ENCODE measurements at places on chromosomes 5 and 9.

DNA sequence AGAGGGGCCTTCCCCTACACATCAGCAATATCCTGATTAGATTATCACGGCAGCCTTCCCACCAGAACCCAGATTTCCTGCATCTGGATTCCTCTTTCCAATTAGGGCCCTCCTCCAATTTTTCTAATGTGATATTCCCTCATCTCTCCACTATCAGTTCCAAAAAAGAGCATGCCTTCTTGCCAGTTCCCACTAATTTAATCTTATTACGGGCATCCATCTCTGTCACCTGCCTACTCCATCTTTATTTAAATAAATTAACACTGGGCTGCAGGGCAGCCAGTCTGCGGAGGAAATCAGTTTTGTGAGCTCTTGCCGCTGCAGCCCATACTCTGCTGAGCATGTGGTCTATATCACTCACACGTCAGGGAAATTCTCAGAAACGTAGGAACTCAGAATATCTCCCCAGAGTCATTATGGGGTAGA lies 16.6 kb upstream of the FBP2 start:
- no peaks in the 10 kb centered on the region for H3K4me1 ChIP-seq
- H3K36me3 ChIP-seq, result no peaks in the 10 kb centered on the region
- no peak overlapping the region for H3K4me3 ChIP-seq
- H3K27me3 ChIP-seq, result peaks cover 5% of the 10 kb centered on the region
- DNase-seq, result no peak

DNA sequence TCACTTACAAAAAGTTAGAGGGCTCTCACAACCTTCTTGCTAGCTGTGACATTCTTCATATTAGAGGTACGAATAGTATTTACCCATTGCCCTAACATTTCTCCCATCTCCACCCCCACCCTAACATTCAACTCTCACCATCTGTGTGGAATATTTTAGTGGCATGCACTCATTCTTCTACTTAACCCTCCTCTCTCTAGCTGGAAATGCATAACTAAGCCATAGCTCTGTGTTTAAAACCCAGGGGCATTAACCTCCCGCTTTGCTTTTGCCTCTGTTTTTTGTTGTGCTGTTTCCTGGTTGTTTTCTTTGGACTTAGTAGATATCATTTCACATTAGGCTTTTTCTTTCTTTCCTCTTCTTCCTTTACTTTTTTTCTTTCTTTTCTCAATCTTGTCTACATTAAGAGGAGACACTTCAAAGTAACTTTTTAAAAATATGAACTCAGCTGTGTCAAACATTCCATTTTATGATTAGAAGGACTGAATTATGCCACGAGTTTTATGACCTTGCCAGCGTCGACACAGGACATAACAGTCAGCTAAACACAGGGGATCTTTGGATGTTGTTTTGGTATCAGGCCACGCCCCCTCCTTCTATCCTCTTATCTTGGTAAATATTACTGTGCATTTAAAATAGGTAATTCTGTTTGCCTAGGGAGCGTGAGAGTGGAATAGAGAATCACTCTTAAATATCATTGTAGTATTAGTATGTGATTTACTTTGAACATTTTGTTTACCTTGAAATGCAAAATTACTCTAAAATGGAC lies 236.0 kb downstream of the CD180 start:
- H3K4me3 ChIP-seq, result peak overlapping the region; percentile 5
- H3K4me1 ChIP-seq, result peaks cover 31% of the 10 kb centered on the region
- no peak overlapping the region for H3K27ac ChIP-seq
- no peak for DNase-seq

GRCh38 chr9:17075758-17076485 lies 58.9 kb upstream of the CNTLN start:
- H3K27me3 ChIP-seq, result no peaks in the 10 kb centered on the region

- H3K4me1 ChIP-seq, result peaks cover 19% of the 10 kb centered on the region
- no peak overlapping the region for H3K27ac ChIP-seq
- DNase-seq, result no peak
- H3K36me3 ChIP-seq, result no peaks in the 10 kb centered on the region
- H3K4me3 ChIP-seq, result no peak overlapping the region
- no peaks in the 10 kb centered on the region for H3K27me3 ChIP-seq
Observed at GRCh38 chr9:3862561-3862960, 336.8 kb upstream of the RFX3 start.

DNA sequence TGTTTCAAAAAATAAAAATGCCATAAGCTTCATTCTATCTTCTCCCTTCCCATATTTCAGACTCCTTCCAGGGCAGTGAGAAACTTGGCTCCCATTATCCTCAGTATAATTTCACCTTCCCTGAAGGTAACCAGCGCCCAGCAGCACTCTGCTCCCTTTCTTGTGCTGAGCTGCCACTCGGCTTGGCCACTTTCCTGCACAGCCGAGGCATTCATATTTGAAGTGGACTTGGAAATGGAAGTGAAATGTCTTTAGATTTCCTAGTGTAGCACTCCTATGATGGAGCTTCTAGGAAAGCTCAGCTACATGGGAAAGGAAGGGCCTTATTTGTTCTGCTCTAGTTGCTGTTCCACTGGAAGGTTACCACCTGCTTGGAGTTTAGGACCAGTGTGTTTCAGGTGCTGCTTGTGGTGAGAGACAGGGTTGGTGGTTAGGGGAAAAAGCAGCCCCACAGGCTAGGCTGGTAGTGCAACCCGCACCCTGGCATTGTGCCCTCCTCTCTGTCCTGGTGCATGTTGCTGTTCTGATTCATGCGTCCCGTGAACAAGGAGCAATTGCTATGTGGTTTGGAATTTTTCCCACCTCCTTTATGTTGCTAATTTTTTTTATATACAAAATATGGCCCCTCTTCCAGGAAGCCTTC lies 53.8 kb downstream of the RAD23B start:
- peak; percentile 45 for DNase-seq
- peaks cover 22% of the 10 kb centered on the region for H3K36me3 ChIP-seq
- peak overlapping the region; percentile 50 for H3K27ac ChIP-seq
- H3K4me1 ChIP-seq, result peaks cover 35% of the 10 kb centered on the region
- H3K4me3 ChIP-seq, result no peak overlapping the region
- no peaks in the 10 kb centered on the region for H3K27me3 ChIP-seq

GRCh38 chr5:133311176-133311575 lies 259.4 kb downstream of the HSPA4 start:
- H3K4me1 ChIP-seq, result no peaks in the 10 kb centered on the region
- no peak overlapping the region for H3K27ac ChIP-seq
- H3K27me3 ChIP-seq, result no peaks in the 10 kb centered on the region
- H3K36me3 ChIP-seq, result no peaks in the 10 kb centered on the region
- no peak for DNase-seq
- H3K4me3 ChIP-seq, result no peak overlapping the region

DNA sequence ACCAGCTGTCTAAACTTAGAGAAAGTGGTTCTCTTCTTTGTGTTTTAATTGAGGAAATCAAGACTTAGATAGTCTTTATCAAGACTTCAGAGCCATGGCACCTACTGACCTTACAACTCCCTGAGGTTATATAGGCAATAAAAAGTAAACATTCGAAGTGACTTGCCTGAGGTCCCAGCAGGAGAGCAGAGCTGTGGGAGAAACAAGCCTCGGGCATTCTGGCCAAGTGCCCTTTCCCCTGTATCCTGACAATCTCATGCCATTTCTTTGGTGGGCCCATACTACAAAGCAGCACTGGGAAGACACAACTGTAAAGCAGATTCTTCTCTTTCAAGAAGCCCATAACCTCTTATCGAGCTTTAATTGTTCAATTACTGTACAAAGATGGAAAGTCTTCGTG lies 23.1 kb downstream of the FREM1 start:
- DNase-seq, result no peak
- no peak overlapping the region for H3K27ac ChIP-seq
- H3K36me3 ChIP-seq, result no peaks in the 10 kb centered on the region
- no peaks in the 10 kb centered on the region for H3K4me1 ChIP-seq

DNA sequence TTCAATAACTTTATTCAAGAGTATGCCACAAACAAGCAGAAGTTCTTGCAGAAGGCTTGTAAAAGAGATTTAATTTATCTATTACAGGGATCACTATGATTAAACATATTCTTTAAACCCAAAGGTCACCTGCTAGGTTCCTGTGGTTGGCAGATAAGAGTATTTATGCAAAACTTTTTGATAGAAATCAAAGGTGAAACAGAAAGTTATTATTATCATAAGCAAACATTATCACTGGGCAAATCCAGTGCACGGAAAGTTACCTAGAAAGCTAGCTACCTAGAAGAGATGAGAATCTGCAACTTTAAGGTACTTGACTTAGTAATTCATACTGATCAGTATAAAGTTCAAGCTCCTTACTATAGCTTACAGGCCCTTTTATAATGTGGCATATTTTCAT lies 3.2 kb downstream of the STARD4 start:
- H3K27ac ChIP-seq, result no peak overlapping the region
- peak overlapping the region; percentile 92 for H3K4me3 ChIP-seq
- DNase-seq, result no peak
- no peaks in the 10 kb centered on the region for H3K36me3 ChIP-seq
- H3K27me3 ChIP-seq, result no peaks in the 10 kb centered on the region

- peaks cover 5% of the 10 kb centered on the region for H3K27me3 ChIP-seq
- no peak overlapping the region for H3K4me3 ChIP-seq
- H3K36me3 ChIP-seq, result no peaks in the 10 kb centered on the region
- no peak overlapping the region for H3K27ac ChIP-seq
- no peak for DNase-seq
Observed at GRCh38 chr5:142086229-142086628, 22.4 kb upstream of the NDFIP1 start.

DNA sequence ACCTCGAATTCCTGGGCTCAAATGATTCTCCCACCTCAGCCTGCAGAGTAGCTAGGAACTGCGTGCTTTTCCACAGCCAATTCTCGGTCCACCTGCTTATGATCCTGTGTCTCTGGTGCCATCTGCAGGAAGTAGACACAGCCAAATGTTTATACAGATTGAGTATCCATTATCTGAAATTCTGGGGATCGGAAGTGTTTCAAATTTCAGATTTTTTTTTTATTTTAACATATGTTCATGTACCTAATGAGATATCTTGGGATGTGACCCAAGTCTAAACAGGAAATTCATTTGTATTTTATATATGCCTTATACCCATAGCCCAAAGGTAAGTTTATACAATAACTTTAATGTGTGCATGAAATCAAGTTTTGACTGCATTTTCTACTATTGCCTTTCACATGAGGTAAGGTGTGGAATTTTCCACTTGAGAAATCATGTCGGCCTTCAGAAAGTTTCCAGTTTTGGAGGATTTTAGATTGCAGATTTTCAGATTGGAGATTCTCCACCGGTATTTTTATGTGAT lies 89.5 kb downstream of the ESM1 start:
- no peak overlapping the region for H3K4me3 ChIP-seq
- peaks cover 10% of the 10 kb centered on the region for H3K27me3 ChIP-seq
- no peaks in the 10 kb centered on the region for H3K4me1 ChIP-seq
- no peak overlapping the region for H3K27ac ChIP-seq
- no peak for DNase-seq
- H3K36me3 ChIP-seq, result no peaks in the 10 kb centered on the region

DNA sequence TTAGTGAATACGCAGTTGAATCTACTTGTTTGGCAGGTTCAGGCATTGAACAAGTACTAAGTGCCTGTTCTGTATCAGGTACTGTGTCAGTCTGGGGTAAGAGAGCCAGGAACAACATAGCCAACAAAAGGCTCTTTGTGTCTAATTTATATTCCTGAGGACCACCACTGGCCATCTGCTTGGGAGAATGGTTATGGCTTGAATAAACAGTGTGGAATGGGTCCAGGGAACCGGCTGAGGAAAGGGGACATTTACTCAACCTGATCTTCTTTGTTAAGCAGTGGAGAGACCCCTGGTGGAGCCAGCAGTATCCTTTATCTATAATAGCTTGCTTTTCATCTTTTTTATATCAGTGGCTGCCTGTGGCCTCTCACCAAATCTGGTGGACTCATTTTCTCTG lies 38.6 kb downstream of the EXOSC2 start:
- no peak overlapping the region for H3K4me3 ChIP-seq
- peaks cover 20% of the 10 kb centered on the region for H3K4me1 ChIP-seq
- no peaks in the 10 kb centered on the region for H3K27me3 ChIP-seq
- no peak overlapping the region for H3K27ac ChIP-seq
- no peak for DNase-seq
- no peaks in the 10 kb centered on the region for H3K36me3 ChIP-seq

- no peak overlapping the region for H3K4me3 ChIP-seq
- H3K27ac ChIP-seq, result peak overlapping the region; percentile 29
- peaks cover 37% of the 10 kb centered on the region for H3K4me1 ChIP-seq
- H3K27me3 ChIP-seq, result no peaks in the 10 kb centered on the region
- H3K36me3 ChIP-seq, result no peaks in the 10 kb centered on the region
Observed at GRCh38 chr9:109887079-109887478, 107.1 kb downstream of the PALM2AKAP2 start.

DNA sequence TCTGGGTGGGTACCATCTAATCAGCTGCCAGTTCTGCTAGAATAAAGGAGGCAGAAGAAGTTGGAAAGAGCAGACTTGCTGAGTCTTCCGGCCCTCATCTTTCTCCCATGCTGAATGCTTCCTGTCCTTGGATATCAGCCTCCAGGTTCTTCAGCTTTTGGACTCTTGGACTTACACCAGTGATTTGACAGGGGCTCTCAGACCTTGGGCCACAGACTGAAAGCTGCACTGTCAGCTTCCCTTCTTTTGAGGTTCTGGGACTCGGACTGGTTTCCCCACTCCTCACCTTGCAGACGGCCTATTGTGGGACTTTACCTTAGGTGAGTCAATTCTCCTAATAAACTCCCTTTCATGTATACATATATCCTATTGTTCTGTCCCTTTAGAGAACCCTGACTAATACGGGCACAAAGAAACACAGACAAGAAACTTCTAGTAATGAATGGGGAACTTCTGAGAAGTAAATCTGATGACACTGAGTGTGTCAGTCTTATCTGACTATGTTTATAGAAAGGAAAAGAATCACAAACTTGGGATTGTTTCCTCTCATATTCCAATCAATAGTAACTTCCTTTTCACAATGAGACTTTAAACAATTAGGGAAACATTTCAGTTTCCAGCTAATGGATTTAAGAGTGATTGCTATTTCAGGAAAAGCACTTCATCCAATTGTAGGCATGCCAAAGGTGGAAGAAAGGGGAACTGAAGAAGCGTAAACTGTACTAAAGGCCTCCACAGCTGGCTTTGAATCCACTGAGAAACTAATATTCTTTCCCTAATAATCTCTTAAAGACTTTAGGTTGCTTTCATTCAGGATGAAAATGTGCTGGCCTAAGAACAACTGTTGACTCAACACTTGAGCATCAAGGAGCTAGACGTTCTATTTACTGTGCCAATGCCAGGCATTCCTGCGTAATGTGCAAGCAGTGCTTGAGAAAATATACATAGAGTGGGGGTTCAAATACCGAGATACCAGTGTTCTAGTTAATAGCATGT lies 127.9 kb upstream of the PTGER4 start:
- H3K27me3 ChIP-seq, result no peaks in the 10 kb centered on the region
- H3K4me3 ChIP-seq, result peak overlapping the region; percentile 27
- peak overlapping the region; percentile 90 for H3K27ac ChIP-seq
- peaks cover 16% of the 10 kb centered on the region for H3K4me1 ChIP-seq
- DNase-seq, result peak; percentile 70
- no peaks in the 10 kb centered on the region for H3K36me3 ChIP-seq

- no peak overlapping the region for H3K27ac ChIP-seq
- DNase-seq, result no peak
- no peak overlapping the region for H3K4me3 ChIP-seq
- H3K36me3 ChIP-seq, result no peaks in the 10 kb centered on the region
- H3K27me3 ChIP-seq, result peaks cover 16% of the 10 kb centered on the region
- H3K4me1 ChIP-seq, result no peaks in the 10 kb centered on the region
Observed at GRCh38 chr5:139831624-139832023, 36.0 kb downstream of the PSD2 start.

GRCh38 chr9:128701227-128701854 lies 962 bp upstream of the PKN3 start:
- H3K27me3 ChIP-seq, result no peaks in the 10 kb centered on the region
- H3K36me3 ChIP-seq, result no peaks in the 10 kb centered on the region
- H3K4me3 ChIP-seq, result no peak overlapping the region
- no peak for DNase-seq
